Stomach (tissue), 19 donors: ENCODE measurements at places on chromosomes 7 and 10. TPM values are rescaled to one million over a fixed set of nuclear protein-coding genes. Genes with fewer than 3 reads are reported as not detected.

The TRPV5 gene
- total RNA-seq = not detected

DNA sequence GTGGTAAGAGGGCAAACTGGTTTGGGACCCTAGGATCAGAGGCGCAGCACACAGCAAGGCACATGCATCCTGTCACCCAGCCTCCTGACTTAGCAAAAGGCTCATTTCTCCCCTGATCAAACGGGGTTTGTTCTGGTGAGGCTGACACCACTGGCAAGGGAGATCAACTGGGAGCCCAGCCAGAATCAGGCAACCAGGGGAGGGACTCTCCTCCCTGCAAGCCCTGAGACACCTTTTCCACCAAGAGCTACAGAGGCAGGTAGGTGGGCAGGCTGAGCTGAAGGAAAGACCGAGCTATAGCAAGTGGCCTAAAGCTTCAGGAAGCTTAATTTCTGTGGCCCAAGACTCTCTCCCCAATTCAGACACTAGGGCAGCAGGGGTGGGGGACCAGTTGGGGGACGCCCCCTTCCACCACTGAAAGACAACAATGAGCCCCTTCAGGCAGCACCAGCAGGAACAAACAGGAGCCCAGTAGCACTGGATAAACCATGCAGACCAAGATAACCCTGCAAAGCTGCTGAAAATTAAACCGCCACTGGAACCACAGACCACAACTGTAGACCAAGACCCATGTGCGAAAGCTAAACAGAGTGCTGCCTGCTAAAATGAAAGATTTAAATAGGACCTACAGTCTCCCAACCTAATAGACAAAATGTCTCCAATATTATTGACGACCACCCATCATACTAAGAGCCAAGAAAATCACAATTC is 27.1 kb upstream of the SAR1A start:
- no peak overlapping the region for H3K4me3 ChIP-seq
- H3K27me3 ChIP-seq = no peaks in the 10 kb centered on the region
- peaks cover 9% of the 10 kb centered on the region for H3K4me1 ChIP-seq
- peaks cover 46% of the 10 kb centered on the region for H3K36me3 ChIP-seq
- DNase-seq = peak; percentile 6
- no peak overlapping the region for H3K27ac ChIP-seq

The CYP3A5 gene
- 200 TPM for total RNA-seq

The PNPLA8 gene
- 12.5 TPM for total RNA-seq

DNA sequence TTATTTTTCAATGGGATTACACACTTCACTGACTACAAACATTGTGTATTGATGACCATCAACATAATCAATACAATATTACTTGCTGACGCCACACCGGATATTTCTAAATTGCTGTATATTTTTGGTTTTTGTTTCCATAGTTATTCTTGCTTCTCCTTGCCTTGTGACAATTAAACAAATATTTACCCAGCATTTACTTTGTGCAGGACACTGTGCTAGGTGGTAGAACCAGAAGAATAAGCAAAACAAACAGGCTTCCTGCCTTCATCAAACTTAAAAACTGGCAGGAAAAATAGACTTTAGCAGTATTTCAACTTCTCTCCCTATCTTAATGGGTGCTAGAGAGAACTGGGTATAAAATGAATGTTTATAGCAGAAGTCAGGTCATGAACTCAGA is 50.6 kb downstream of the ZNF277 start:
- H3K4me3 ChIP-seq = no peak overlapping the region
- H3K4me1 ChIP-seq = peaks cover 4% of the 10 kb centered on the region
- H3K27ac ChIP-seq = no peak overlapping the region
- no peaks in the 10 kb centered on the region for H3K27me3 ChIP-seq
- DNase-seq = no peak

DNA sequence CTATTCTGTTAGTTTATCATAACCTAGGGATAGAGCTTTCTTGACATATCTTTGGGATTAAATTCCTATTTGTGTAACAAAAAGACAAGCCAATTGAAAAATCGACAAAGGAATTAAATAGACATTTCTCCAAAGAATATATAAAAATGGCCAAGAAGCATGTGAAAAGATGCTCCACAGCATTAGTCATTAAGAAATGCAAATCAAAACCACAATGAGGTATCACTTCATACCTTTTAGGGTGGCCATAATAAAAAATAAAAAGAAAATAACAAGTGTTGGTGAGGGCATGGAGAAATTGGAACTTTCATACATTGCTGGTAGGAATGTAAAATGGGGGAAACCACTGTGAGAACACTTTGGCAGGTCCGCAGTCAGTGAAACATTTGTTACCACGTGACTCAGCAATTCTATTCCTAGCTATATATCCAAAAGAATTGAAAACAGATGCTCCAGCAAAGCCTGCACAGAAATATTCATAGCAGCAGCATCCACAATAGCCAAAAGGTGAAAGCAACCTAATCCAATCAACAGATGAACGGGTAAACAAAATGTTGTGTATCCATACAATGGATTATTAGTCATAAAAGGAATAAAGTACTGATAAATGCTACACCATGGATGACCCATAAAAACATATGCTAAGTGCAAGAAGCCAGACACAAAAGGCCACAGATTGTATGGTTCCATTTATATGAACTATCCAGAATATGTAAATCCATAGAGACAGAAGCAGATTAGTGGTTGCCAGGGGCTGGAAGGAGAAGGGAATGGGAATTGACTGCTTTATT is 20.5 kb downstream of the SPAG6 start:
- no peak overlapping the region for H3K27ac ChIP-seq
- no peaks in the 10 kb centered on the region for H3K27me3 ChIP-seq
- H3K36me3 ChIP-seq = no peaks in the 10 kb centered on the region
- no peak for DNase-seq

GRCh38 chr7:8249121-8249520 is 12.8 kb downstream of the ICA1 start:
- no peak overlapping the region for H3K4me3 ChIP-seq
- no peaks in the 10 kb centered on the region for H3K36me3 ChIP-seq
- no peak overlapping the region for H3K27ac ChIP-seq

DNA sequence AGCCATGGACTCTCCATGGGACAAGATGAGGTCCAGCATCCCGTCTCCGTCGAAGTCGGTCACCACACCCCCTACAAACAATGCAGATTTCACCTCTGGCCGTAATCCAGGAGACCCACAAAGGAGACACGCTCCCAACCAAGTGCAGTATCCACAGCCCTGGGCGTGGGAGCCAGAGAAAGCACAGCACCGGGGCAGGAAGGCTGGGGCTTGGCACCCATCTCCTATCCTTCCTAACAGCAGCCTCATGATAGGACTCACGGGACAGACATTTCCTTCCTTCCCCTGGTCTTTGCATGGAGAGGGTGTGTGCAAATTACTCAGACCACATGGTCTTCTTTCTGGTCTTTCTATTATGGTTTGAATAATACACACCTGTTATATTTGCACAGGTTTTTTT is 46.3 kb downstream of the GOLGA7B start:
- no peaks in the 10 kb centered on the region for H3K36me3 ChIP-seq
- no peak overlapping the region for H3K4me3 ChIP-seq
- no peak for DNase-seq
- H3K4me1 ChIP-seq = peaks cover 7% of the 10 kb centered on the region

DNA sequence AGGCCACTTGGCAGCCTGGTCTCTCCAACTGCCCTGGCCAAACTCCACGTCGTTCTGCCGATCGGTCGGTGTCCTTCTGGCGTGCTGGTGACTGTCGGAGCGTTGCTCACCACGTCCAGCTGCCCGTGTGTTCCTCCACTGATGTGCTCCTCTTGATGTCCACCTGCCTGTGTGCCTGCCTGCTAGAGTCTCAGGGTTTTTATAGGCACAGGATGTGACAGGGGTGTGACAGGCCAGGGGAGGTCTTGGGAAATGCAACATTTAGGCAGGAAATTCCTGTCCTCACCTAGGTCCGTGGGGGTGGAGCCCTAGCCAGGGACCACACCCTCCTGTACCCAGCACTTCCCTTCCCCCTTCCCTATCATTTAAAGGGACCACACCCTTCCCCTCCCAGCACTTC is 25.2 kb upstream of the CFAP46 start:
- no peak overlapping the region for H3K4me3 ChIP-seq
- no peak for DNase-seq
- H3K27me3 ChIP-seq = no peaks in the 10 kb centered on the region
- no peaks in the 10 kb centered on the region for H3K36me3 ChIP-seq
- no peak overlapping the region for H3K27ac ChIP-seq
- peaks cover 6% of the 10 kb centered on the region for H3K4me1 ChIP-seq

GRCh38 chr10:10092581-10092980 is 925.1 kb upstream of the CELF2 start:
- no peak overlapping the region for H3K27ac ChIP-seq
- H3K27me3 ChIP-seq = no peaks in the 10 kb centered on the region
- H3K36me3 ChIP-seq = no peaks in the 10 kb centered on the region
- no peak overlapping the region for H3K4me3 ChIP-seq
- DNase-seq = no peak

The INPP5A gene
- total RNA-seq = 30.4 TPM

GRCh38 chr10:47193666-47194065 is 106.3 kb upstream of the GDF10 start:
- no peak for DNase-seq
- H3K27ac ChIP-seq = no peak overlapping the region
- no peaks in the 10 kb centered on the region for H3K4me1 ChIP-seq
- no peaks in the 10 kb centered on the region for H3K36me3 ChIP-seq
- no peak overlapping the region for H3K4me3 ChIP-seq

DNA sequence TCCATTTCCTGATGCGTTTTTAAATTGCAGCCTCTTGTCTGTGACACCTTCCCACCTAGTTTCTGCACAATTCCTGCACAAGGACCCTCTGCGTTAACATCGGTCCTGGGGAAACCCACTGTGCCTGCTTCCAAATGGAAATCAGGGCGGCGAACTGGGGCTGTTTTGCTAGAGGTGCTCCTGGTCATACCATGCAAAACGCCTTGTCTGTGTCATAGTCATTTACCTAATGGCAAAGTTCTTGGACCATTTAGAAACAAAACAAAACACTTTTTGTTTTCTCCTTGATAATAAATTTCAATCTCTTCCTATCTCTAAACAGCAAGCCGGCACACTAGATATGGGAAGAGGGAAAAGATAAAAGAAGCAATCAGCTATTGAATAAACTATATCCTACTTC is 206.9 kb upstream of the KLF14 start:
- peak overlapping the region; percentile 36 for H3K4me3 ChIP-seq
- DNase-seq = no peak
- H3K27me3 ChIP-seq = no peaks in the 10 kb centered on the region
- H3K27ac ChIP-seq = peak overlapping the region; percentile 93
- H3K4me1 ChIP-seq = peaks cover 85% of the 10 kb centered on the region

The UTF1 gene
- not detected for total RNA-seq

The COPG2 gene
- 7.6 TPM for total RNA-seq

The PIP gene
- total RNA-seq = not detected

The CPA2 gene
- 17.1 TPM for total RNA-seq

The TRPV6 gene
- not detected for total RNA-seq

- no peak overlapping the region for H3K4me3 ChIP-seq
- DNase-seq = no peak
- no peak overlapping the region for H3K27ac ChIP-seq
- no peaks in the 10 kb centered on the region for H3K27me3 ChIP-seq
Observed at GRCh38 chr7:17472518-17472917, 174.1 kb downstream of the AHR start.

DNA sequence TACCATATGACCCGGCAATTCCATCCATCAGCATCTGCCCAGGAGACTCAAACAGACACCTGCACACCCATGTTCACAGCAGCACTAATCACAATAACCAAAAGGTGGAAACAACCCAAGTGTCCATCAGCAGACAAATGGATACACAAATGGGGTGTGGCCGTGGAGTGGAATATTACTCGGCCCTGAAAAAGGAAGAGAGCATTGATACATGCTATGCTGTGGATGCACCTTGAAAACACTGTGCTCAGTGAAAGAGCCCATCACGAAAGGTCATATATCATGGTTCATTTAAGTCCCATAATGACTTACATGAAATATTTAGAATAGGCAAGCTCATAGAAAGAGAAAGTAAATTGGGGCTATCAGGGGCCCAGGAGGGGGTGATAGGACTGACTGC is 57.5 kb upstream of the DNAAF5 start:
- no peaks in the 10 kb centered on the region for H3K27me3 ChIP-seq
- H3K4me1 ChIP-seq = peaks cover 39% of the 10 kb centered on the region
- no peak for DNase-seq
- no peaks in the 10 kb centered on the region for H3K36me3 ChIP-seq
- no peak overlapping the region for H3K4me3 ChIP-seq
- H3K27ac ChIP-seq = no peak overlapping the region

The NEURL1 gene
- 136 TPM for total RNA-seq

- peak overlapping the region; percentile 70 for H3K27ac ChIP-seq
- no peaks in the 10 kb centered on the region for H3K27me3 ChIP-seq
- H3K4me1 ChIP-seq = peaks cover 61% of the 10 kb centered on the region
- peak; percentile 67 for DNase-seq
- no peaks in the 10 kb centered on the region for H3K36me3 ChIP-seq
Observed at GRCh38 chr7:121385800-121386179, 10.3 kb downstream of the FAM3C start.

- H3K27ac ChIP-seq = peak overlapping the region; percentile 32
- DNase-seq = no peak
- H3K4me1 ChIP-seq = peaks cover 24% of the 10 kb centered on the region
- H3K27me3 ChIP-seq = no peaks in the 10 kb centered on the region
- H3K36me3 ChIP-seq = no peaks in the 10 kb centered on the region
Observed at GRCh38 chr7:116547347-116547746, 22.5 kb downstream of the CAV1 start.

DNA sequence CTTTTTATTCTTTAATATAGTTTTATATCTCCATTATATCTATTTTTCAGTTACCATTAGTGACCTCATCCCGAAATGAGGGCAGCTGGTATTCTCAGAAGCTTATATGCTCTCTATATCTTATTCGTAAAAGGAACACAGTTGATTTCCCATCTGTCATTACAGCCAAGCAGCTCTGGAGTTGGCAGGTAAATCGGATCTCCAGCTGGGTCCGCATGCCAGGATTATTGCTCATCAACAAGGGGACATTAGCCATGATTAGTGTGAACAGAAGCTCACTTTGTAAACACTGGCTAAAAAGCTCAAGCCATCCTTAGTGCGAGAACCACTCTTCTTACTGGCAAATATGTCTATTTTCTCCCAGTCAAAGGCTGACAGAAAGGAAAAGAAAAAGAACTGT is 180.3 kb downstream of the NPSR1 start:
- no peak overlapping the region for H3K27ac ChIP-seq
- DNase-seq = peak; percentile 12
- H3K27me3 ChIP-seq = no peaks in the 10 kb centered on the region
- no peaks in the 10 kb centered on the region for H3K4me1 ChIP-seq

The SPACDR gene
- 2.3 TPM for total RNA-seq

The RPEL1 gene
- not detected for total RNA-seq

DNA sequence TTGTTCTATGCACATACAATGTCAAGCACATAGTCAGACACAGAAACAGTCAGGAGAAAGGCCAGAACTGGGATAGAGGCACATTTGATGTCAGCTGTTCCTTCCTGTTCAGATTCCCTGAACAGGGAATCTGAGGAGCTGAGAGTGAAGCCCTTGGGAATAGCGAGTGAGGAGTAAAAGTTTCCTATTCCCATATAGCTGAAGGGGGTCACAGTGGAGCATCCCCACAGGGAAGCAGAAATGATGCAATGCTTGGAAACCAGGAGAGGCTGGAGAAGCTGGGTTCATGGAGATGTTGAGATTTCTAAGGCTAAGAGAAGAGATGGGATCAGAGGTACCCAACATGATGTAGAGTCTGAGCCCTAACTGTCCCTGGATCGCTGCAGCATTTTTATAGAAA is 11.3 kb upstream of the PRXL2A start:
- H3K27ac ChIP-seq = no peak overlapping the region
- no peaks in the 10 kb centered on the region for H3K36me3 ChIP-seq
- H3K27me3 ChIP-seq = no peaks in the 10 kb centered on the region
- H3K4me1 ChIP-seq = no peaks in the 10 kb centered on the region
